ENCODE measurements at places on chromosomes 6 and 20. TPM values are rescaled to one million over a fixed set of nuclear protein-coding genes. Genes with fewer than 3 reads are reported as not detected.

CLDN20 gene
- not detected for total RNA-seq

- DNase-seq, result no peak
These were observed 89.8 kb downstream of the EYA2 start for GRCh38 chr20:46984405-46984804.

SLC13A3 gene
- total RNA-seq, result not detected

DNA sequence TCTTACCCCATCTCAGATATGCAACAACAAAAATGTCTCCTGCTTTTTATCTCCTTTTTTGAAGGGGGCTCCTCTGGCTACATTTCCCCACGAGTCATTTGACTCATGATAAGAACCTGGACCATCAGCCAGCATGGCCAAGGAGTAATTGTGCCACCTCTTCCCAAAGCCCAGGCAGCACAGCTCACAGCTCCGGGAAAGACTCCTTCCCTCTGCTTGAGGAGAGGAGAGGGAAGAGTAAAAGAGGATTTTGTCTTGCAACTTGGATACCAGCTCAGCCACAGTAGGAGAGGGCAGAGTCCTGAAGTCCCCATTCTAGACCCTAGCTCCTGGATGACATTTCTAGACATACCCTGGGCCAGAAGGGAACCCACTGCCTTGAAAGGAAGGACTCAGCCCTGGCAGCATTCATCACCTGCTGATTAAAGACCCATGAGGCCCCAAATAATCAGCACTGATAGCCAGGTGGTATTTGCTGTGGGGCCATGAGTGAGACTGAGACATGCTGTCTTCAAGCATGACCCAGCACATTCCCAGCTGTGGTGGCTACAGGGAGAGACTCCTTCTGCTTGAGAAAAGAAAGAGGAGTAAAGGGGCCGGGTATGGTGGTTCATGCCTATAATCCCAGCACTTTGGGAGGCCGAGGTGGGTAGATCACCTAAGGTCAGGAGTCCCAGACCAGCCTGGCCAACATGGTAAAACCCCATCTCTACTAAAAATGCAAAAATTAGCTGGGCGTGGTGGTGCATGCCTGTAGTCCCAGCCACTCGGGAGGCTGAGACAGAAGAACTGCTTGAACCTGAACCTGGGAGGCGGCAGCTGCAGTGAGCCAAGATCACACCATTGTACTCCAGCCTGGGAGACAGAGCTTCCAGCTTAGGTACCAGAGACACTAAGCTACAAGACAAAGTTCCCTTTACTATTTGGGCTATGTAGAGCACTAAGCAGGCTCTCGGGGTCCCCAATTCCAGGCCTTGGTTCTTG lies 28.1 kb downstream of the NCOA6 start:
- DNase-seq, result no peak

CCN2 gene
- 373 TPM for total RNA-seq

FERMT1 gene
- total RNA-seq, result 18.5 TPM

- DNase-seq, result no peak
These were observed 204.5 kb downstream of the ISM1 start for GRCh38 chr20:13425381-13426135.

DNA sequence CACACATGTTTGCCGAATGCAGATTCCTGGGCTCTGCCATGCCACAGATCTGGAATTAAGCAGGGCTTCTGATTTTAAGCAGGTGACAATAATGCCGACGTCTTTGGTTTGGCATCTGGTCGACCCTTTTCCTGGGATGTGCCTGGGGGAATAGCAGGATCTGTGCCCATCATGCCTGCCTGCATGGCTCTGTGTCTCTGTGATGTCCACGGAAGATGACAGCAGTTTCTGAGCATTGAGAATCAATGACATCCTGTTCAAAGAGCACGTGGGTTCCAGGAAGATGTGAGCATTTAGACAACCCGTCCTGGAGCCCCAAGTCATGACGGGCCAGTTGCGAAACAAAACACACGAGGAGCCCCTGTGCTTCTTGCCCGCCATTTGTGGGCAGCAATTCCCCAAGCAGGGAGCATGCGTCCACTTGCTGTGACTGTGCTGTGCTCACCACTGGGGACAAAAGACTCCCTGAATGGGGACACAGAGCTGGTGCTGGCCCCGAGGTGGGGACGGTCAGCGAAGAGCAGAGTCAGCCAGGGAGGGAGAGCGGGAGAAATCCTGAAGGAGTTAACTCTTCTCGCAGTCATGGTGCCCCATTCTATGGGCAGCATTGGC lies 110.1 kb downstream of the ERMARD start:
- no peak for DNase-seq

CRISP3 gene
- total RNA-seq, result 7.0 TPM

OR2J2 gene
- not detected for total RNA-seq

DNA sequence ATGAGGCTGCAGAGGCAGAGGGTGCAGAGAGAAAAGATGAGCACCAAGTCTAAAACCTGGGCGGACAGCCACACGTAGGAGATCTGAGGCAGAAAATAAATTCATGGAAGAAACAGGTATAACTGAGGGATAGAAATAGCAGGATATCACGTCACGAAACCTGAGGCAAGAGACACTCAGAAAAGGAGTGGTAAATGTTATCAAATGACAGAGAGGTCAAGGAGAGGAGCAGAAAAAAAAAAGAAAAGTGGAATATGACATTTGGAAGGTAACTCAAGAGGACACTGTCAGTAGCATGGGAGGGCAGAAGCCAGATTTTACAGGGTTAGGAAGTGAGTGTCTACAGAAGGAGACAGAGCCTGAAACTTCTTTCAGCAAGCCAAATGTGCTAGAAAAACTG lies 84.2 kb upstream of the FBXL4 start:
- no peak for DNase-seq

DNA sequence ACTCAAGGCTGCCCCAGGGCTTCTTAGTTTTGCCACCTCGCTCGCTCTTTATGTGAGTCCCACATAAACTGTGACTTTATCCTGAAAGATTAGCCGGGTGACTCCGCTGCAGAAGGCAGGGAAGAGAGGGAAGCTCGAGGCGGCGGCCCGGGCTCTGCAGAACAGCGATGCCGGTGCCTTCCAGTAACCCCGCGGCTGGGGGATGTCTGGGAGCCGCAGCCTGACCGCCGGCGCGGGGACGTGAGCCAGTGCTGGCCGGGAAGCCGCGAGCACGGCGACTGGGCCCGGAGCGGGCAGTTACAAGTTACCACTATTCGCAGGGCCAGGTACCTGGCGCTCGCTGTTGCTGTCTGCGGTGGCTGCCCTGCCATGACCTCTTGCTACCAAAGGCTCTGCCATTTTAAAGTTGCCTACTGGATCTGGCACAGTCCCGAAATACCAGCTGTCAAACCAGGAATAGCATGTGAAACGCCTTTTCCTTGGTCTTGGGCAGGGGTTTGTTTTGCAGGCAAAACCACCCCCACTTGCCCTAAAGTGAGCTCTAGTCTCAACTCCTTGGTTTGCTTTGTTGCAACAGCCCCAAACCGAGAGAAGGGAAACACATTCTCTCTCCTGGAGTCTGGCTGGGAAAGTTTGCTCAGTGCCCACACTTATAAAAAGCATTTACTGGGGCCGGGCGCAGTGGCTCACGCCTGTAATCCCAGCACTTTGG lies 124.0 kb upstream of the SLC2A12 start:
- peak; percentile 24 for DNase-seq

TAF4 gene
- 65.2 TPM for total RNA-seq

Measured in Calu3 (cell line).